Hepatocyte (in vitro differentiated cells): ENCODE measurements at places on chromosomes 6 and 20. TPM values are rescaled to one million over a fixed set of nuclear protein-coding genes. Genes with fewer than 3 reads are reported as not detected.

Gene CDH22
- 0.15 TPM in 1 of 2 replicates, not detected in the other for polyA plus RNA-seq

DNA sequence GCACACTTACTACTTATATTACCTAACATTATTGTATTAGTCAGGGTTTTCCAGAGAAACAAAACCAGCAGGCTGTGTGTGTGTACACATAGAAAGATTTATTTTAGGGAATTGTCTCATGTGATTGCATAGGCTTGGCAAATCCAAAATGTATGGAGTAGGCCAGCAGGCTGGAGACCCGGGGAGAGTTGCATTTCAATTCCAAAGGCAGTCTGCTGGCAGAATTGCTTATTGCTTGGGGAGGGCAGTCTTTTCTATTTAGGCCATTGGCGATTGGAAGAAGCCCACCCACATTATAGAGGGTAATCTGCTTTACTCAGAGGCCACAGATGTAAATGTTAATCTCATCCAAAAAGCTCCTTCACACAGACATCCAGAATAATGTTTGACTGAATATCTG is 157.0 kb downstream of the ADGRG6 start:
- no peaks in the 10 kb centered on the region for H3K4me1 ChIP-seq
- H3K27ac ChIP-seq, result no peak overlapping the region
- no peaks in the 10 kb centered on the region for H3K36me3 ChIP-seq
- no peak for DNase-seq

Gene POPDC3
- polyA plus RNA-seq, result 1.5 and 1.7 TPM in 2 replicates

Gene SIRPB1
- 0.33 and 0.57 TPM in 2 replicates for polyA plus RNA-seq

DNA sequence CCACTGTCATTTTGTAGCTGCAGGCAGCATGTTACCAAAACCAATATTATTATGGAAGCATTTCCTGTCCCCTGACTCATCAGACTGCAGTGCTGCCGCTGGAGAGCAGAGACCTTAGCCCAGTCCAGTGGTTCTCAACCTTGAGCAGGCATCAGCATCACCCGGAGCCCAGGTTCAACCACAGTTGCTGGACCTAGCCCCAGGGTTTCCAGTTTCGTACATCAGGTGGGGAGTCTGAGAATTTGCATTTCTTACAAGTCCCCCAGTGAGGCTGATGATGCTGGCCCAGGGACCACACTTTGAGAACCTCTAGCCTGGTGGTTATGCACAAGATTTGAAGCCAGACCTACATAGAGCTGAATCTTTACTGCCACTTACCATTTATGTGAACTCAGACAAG is 47.3 kb downstream of the LY86 start:
- no peak overlapping the region for H3K27ac ChIP-seq
- H3K4me3 ChIP-seq, result no peak overlapping the region
- no peak for DNase-seq
- no peaks in the 10 kb centered on the region for H3K36me3 ChIP-seq

DNA sequence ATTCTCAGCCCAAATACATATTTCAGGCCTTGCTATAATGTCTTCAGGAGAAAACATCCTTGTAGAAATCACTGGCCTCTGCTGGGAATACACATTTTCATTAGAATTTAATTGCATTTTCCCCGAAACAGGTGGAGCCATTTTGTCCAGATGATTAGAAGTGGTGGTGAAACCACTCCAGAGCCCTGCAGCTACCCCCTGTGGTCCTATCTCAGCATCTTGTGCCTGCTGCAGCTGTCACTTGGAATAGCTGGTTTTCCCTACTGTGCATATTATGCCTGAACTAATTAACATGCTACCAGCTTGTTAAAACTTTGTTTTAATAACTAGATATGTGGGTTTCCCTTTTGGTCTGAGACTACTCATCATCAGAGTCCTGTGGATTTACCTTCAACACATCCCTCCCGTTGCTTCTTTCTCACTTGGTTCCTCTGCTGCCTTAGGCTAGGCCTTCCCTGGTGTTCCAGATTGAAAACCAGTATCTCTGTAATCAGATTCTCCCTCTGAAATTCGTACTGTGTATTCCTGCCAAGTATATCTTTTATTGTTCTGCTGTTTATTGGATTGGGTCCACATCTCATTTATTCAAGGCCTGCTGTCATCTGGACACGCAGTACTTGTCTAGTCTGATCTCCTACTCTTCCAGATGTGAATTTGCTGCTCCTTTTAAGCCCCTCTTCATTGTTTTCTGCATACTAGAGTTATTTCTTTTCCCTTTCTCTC is 15.2 kb downstream of the DNAH8 start:
- H3K36me3 ChIP-seq, result no peaks in the 10 kb centered on the region
- H3K27me3 ChIP-seq, result no peaks in the 10 kb centered on the region
- no peak overlapping the region for H3K4me3 ChIP-seq
- no peak overlapping the region for H3K27ac ChIP-seq

Gene LRRC73
- 0.07 and 0.22 TPM in 2 replicates for polyA plus RNA-seq

GRCh38 chr6:25239059-25239458 is 40.1 kb upstream of the CARMIL1 start:
- no peak overlapping the region for H3K4me3 ChIP-seq
- H3K4me1 ChIP-seq, result peaks cover 6% of the 10 kb centered on the region
- H3K36me3 ChIP-seq, result no peaks in the 10 kb centered on the region
- DNase-seq, result no peak
- H3K27ac ChIP-seq, result no peak overlapping the region
- H3K27me3 ChIP-seq, result no peaks in the 10 kb centered on the region

GRCh38 chr6:139249395-139249794 is 42.4 kb downstream of the TXLNB start:
- no peaks in the 10 kb centered on the region for H3K4me1 ChIP-seq
- H3K36me3 ChIP-seq, result no peaks in the 10 kb centered on the region

Gene MC3R
- 0.75 and 1.9 TPM in 2 replicates for polyA plus RNA-seq

DNA sequence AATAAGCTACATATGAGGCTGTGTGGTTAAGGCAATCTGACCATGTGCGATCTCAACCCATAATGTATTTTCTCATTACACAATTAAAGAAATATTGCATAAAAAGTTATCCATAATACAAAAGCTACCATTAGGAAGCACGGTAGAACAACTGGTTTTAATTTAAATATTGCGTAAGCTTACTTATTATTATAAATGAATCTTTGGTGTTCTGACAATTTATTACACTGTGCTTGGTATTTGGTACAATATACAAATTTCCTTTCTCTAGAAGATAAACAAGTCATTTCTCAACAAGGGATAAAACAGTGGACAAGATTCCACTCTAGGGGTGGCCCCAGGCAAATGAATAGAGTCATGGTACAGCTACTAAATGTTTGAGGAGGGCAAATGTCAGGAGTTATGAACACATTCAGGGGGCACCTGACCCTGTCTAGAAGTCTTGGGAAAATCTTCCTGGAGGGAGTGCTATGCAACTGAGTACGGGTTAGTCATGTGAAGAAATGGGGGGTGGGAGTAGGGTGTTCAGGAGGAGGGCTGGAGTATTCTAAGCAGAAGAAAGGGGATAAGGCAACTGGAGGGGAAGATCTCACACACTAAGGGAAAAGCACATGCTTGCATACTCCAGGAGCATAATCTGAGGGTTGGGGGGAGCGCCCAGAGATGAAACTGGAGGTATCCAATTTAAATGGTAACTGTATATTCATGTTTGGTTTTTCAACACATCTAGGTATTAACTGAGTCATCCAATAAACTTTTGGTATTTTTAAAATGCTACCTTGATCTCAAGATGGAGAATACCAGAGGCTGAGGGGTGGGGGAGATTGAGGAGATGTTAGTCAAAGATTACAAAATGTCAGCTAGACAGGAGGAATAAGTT is 296.9 kb upstream of the SGK1 start:
- H3K4me1 ChIP-seq, result no peaks in the 10 kb centered on the region
- no peak for DNase-seq
- H3K36me3 ChIP-seq, result no peaks in the 10 kb centered on the region
- H3K27ac ChIP-seq, result no peak overlapping the region
- no peaks in the 10 kb centered on the region for H3K27me3 ChIP-seq
- H3K4me3 ChIP-seq, result no peak overlapping the region

DNA sequence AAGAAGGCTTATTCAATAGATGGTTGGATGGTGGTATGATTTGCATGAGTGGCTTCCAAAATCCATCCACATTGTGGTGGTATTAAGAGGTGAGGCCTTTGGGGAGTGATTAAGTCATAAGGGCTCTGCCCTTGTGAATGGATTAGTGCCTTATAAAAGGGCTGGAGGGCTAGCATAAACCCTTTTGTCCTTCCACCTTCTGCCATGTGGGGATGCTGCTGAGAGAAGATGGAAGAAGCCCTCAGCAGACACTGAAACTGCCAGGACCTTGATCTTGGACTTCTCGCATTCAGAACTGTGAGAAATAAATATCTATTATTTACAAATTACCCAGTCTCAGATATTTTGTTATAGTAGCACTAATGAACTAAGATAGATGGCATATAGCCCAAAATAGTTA is 27.8 kb upstream of the SRPK1 start:
- no peak overlapping the region for H3K27ac ChIP-seq
- no peaks in the 10 kb centered on the region for H3K4me1 ChIP-seq
- no peaks in the 10 kb centered on the region for H3K27me3 ChIP-seq
- H3K4me3 ChIP-seq, result no peak overlapping the region
- no peaks in the 10 kb centered on the region for H3K36me3 ChIP-seq

- no peaks in the 10 kb centered on the region for H3K36me3 ChIP-seq
- H3K27ac ChIP-seq, result no peak overlapping the region
- no peak overlapping the region for H3K4me3 ChIP-seq
- DNase-seq, result no peak
- H3K4me1 ChIP-seq, result no peaks in the 10 kb centered on the region
Measured at GRCh38 chr6:112752791-112753190, 405.7 kb downstream of the RFPL4B start.

GRCh38 chr6:27130668-27131428 is 116.7 kb upstream of the PRSS16 start:
- H3K27me3 ChIP-seq, result no peaks in the 10 kb centered on the region
- H3K27ac ChIP-seq, result peak overlapping the region; percentile 91
- peak overlapping the region; percentile 16 for H3K4me3 ChIP-seq
- no peak for DNase-seq
- H3K4me1 ChIP-seq, result peaks cover 11% of the 10 kb centered on the region

- H3K27me3 ChIP-seq, result no peaks in the 10 kb centered on the region
- H3K36me3 ChIP-seq, result no peaks in the 10 kb centered on the region
- no peaks in the 10 kb centered on the region for H3K4me1 ChIP-seq
Measured at GRCh38 chr6:15495375-15495901, 167.4 kb downstream of the DTNBP1 start.

DNA sequence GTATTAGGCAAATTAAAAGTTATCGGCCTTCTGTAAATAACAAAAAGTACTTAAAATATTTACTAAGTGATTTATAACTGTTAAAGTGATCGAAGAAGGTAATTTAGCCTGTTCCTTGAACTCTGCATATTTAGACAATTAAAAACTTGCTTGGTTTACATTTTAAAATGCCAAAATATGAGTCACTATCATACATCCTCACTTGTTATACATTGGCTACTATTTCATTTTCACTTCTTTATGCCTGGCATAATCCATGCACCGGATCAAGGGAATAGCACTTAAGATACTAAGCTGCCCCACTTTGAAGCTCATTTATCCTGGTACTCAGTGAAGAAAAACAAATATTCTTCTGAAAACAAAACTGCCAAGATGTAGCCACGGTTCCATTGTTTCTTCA is 344.6 kb downstream of the UBE3D start:
- H3K27ac ChIP-seq, result no peak overlapping the region
- no peaks in the 10 kb centered on the region for H3K4me1 ChIP-seq
- DNase-seq, result no peak

DNA sequence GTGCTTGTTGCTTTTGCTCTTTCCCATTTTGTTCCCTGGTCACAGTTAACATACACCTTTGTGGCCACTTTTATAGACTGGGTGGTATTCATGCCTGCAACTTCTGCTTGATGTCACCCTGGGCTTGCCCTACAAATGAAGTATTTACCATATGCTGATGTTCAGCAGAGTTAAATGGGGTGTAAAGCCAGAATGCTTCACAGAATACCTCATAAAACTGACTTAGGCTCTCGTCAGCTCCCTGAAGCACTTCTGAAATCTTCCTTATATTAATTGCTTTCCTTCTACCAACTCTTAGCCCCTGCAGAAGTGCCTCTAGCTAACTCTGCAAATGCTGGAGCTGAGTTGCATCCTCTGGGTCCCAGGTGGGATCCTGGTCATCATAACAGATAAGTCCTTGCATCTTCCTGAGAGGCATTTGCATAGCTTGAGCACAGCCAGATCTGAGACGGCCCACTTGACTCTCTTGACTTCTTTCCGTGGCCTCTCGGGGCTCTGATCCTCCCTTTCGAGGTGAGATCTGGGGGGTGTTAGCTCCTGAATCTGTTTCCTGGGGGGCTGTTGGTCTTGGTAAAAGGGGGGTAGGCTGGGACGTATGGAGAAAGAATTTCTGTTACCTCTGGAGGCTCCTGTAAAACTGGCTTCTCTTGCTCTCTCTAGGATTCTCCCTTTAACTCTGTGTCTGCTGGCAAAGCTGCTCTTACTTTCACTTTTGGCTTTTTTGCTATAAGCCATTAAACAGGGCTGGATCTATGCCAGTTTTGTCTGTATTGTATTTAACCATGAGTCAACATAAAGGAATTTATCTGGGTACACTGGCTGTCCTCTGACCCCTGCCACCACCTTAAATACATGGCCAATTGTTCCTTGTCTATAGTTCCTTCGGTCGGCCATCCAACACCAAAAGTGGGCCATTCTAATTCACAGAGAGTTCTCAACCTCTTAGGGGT is 223.0 kb upstream of the SYNCRIP start:
- peak overlapping the region; percentile 37 for H3K4me3 ChIP-seq
- H3K36me3 ChIP-seq, result no peaks in the 10 kb centered on the region
- H3K27me3 ChIP-seq, result no peaks in the 10 kb centered on the region
- DNase-seq, result peak; percentile 56

Gene MYLK2
- polyA plus RNA-seq, result 0.33 TPM in 1 of 2 replicates, not detected in the other

Gene DACT2
- polyA plus RNA-seq, result 7.4 and 8.8 TPM in 2 replicates

Gene OTOR
- polyA plus RNA-seq, result 0.61 TPM in 1 of 2 replicates, not detected in the other

DNA sequence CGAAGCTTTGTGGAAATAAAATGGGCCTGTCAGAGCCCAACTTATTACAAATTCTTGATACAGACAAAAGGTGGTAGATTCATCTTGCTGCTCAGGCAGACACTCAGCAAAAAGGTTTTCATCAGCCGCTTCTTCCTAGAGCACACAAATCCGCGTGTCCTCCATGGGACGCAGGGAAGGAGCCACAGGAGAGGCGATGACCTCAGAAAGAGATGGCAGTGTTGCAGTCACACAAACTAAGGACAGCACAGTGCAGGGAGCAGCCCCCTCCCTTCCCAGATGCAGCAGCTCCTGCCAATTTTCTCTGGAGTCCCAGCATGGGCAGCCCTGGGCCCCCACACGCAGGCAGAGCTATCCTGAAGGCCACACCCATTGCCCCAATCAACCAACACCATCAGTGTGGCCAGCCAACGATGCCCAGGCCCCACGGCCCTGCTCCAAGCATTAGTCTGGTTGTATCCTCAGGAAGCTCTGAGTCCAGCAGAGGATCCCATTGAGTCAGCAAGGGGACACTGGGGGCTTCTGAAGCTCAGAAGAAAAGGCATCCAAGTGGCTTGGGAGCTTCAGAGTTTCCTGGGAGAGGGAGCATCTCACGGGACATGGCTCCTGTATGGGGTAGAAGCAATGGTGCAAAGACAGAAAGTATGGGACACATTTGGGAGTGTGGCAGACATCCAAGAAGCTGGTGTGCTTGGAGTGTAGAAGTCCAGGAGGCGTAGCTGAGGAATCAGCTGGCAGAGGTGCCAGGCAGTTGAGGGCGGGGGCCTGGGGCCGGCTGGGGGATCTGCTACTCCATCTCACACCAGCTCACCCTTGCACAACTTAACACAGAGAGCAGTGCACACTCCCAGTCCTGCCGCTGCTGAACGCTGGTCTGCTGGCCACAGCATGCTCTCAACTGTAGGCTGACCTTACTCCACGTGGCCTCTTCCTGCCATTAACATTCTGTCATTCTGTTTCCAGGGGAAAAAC is 142.1 kb upstream of the CST7 start:
- no peak for DNase-seq
- H3K27me3 ChIP-seq, result no peaks in the 10 kb centered on the region
- no peak overlapping the region for H3K4me3 ChIP-seq
- H3K27ac ChIP-seq, result no peak overlapping the region
- no peaks in the 10 kb centered on the region for H3K36me3 ChIP-seq
- H3K4me1 ChIP-seq, result no peaks in the 10 kb centered on the region
